ENCODE measurements at places on chromosomes 4 and X.

DNA sequence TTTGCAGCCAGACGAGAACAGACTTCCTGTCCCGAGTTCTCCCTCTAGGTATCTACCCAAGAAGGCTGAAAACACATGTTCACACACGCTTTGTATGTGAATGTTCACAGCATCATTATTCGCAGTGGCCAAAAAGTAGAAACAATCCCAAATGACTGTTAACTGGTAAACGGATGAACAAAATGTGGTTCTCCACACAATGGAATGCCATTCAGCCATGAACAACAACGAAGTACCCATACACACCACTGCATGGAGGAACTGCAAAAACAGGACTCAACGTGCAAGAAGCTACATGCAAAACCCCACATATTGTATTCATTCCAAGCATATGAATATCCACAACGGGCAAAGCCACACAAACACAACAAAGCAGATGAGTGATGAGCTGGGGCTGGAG, 45.0 kb downstream of the PDHA1 start:
- no peak for DNase-seq

DNA sequence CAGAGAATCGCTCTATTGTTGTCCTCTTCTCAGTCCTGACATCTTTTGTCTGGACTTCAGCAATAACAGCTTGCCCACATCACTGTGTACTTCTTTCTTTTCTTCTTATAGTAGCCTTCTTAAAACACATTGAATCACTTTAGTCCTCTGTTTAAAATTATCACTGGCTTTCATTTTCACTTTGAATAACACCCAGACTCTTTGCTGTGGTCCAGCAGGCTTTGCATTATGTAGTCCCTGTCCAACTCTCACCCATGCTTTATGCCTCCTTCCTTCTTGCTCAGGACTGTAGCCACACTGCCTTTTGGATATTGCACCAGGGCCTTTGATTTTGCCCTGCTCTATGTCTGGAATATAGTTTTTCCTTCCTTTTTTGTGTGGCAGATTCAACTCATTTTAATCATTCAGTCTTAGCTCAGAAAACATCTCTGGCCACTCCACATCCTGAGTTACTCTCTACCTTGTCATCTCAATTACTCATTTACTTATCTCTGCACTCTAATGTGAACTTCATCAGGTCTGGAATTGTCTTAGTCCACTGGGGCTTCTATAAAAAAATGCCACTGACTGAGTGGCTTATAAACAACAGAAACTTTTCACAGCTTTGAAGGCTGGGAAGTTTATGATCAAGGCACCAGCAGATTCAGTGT, 168.2 kb downstream of the C4orf33 start:
- DNase-seq: no peak

DNA sequence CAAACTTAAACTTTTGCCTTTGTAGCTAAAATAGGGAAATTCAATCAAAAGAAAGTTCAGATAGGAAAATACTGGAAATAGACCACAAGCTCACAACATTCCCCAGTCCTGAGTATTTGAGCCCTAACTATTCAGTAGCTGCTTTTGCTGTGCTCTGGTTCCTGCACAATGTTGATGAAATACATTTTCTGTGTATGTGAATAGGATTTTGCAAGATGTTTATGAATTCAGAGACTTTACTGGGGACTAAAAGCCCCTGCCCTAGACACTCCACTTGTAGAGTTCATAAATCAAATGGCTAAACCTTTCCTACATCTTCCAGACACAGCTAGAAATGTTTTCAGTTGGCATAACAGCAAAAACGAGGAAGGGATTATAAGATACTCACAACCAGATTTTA, 105.9 kb downstream of the FBXO8 start:
- DNase-seq: no peak

DNA sequence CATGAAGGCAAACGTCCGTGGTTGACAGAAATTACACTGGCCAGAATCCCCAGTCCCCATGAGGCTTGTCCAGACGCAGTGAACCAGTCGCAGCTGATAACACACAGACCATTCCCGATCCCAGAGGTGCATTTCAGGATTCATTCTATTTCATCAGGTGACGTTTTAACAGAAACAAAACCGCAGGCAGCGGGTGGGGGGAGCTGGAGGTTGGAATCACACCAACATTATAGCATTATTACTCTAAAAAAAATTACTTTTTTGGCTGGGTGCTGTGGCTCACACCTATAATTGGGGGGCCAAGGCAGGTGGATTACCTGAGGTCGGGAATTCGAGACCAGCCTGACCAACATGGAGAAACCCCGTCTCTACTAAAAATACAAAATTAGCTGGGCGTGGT, 25.2 kb downstream of the NOP14 start:
- DNase-seq: no peak

GRCh38 chr4:32462944-32463343, 1742.8 kb downstream of the PCDH7 start:
- no peak for DNase-seq

DNA sequence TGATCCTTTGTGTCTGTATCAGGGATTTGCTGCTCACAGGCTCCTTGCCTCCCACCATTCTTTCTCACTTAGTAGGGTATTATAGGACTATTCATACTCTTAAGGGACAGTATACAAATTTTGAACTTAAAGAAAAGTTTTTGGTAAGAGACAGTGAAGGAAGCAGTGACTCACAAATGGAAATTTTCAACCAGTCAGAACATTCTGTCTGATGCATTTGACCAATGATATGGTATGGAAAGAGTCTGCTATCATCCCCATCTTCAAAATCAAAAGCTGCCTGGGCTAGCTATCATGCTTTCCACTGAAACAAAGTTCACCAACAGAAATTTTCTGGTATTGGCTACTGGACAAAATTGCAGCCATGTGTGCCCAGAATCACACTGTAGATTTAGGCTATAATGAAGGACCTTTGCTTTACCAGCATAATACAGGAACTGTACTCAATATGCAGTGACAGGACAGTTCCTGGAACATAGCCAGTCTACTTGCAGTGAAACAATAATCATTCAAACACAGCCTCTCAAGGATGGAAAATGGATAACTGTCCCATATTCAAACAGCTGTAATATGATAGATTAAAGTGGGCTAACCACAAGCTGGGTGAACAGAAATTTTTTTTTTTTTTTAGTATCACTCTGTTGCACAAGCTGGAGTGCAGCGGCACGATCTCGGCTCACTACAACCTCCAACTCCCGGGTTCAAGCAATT, 109.0 kb upstream of the ACSL4 start:
- no peak for DNase-seq

- no peak for DNase-seq
Measured at GRCh38 chr4:72323227-72323626, 245.8 kb downstream of the ADAMTS3 start.

DNA sequence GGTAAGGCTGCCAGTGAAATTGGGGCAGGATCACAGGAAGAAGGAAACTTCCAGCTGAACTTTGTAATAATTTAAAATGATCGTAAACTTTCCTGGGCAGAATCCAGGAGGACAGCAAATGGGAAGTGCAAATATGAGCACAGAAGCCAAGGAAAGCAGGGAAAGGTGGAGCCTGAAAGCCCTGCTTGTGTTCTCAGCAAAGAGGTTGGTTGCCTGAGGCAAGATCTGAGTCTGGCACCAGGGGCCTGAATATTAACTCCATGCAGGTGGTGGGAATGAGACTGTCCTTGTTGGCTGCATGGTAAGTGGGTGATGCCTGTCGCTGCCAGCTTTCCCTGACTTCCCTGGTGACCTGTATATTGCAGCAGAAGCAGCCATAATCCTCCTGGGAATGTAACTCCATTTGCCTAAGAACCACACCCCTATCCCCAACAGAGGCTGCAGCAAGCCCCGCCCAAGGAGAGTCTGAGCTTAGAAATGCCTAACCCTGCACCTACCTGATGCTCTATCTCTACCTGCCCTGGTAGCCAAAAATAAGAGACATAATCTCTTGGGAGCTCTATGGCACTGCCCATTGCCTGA, 132.0 kb upstream of the HDX start:
- no peak for DNase-seq

Data from body of pancreas (tissue), 4 donors.